ENCODE measurements at places on chromosomes 16 and 17.

GRCh38 chr17:15414532-15415306 lies 52.7 kb downstream of the CDRT4 start:
- peak; percentile 71 for DNase-seq

- DNase-seq = no peak
Observed at GRCh38 chr16:23506606-23506994, 3.7 kb downstream of the GGA2 start.

DNA sequence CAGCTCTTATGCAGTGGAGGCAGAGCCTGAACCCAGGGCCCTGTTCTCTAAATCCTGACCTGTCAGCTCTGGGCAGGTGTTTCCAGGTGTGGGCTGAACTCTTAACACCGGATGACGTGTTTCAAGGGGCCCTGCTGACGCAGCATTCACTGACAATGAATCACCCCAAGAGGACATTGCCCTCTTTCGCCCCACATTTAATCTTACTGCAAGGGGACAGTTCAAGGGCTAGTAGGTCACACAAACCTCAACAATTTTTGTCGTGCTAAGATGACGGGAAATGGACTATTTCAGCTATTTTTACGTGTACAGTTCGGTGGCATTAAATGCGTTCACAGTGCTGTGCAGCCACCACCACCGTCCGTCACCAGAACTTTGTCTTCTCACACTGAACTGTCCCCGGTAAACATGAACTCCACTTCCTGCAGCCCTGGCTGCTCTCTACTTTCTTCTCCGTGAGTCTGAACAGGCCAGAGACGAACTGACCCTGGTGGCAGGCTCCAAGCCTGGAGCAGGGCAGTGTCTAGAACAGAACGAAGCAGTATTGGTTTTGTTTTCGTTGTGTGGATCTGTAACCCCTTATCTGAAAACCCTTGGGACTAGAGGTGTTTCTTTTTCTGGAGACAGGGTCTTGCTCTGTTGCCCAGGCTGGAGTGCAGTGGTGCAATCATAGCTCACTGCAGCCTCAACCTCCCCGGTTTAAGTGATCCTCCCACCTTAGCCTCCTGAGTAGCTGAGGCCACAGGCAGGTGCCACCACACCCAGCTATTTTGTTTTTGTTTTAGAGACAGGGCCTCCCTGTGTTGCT lies 88.4 kb upstream of the CIBAR2 start:
- DNase-seq = no peak

- DNase-seq = no peak
Observed at GRCh38 chr17:17568772-17569195, 22.7 kb downstream of the PEMT start.

DNA sequence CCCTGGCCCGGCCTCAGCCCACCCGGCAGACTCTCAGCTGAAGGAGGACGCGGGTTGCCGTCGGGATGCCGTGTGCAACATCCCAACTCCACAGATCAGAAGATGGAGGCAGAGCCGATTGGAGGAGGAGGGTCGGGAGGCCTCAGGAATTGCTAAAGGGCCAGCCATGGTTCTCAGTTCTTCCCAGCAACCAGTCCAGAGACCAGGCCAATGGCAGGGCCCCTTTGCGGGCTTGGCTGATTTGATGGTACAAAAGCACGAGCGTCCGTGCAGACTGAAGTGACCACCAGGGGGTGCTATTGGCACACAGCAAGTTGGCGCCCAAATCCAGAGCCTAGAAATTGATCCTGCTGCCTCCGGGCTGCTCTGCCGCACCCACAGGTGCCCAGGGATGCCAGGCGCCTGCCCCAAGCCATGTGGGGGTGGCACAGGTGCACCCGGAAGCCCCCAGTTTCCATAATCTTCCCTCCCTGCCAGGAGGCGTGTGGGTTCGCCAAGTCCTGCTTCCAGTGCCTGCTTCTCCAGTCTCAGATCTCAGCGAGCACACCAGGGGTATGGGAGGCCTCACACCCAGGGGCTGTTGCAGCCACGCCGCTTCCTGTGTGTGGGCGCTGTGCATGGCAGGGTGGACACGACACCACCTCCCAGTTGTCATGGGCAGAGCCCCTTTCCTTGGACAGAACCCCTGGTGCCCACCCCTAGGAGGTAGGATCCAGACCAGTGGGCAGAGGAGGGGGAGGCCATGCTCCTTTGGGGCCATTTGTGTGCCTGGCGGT lies 7.1 kb upstream of the TEX19 start:
- DNase-seq = peak; percentile 91

GRCh38 chr16:8172551-8172950 lies 417.8 kb downstream of the TMEM114 start:
- DNase-seq = no peak

- no peak for DNase-seq
Observed at GRCh38 chr17:35028531-35029262, 34.8 kb downstream of the RFFL start.

DNA sequence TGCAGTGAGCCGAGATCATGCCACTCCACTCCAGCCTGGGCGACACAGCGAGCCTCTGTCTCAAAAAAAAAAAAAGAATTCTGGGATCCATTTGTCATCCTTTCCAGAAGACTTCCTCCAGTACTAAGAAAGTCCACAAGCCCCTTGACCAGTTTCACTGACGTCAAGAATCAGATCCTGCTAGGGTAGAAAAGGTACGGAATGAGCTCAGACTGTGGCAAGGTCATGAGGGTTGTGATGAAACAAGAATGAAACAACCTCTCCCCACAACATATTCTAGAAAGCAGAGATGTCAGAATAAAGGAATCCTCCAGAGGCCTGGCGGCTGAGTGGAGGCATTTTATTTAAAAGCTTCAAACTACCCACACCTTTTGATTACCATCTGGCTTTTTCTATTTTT lies 29.9 kb downstream of the TRAF4 start:
- no peak for DNase-seq

GRCh38 chr16:4574919-4575705 lies 19.0 kb downstream of the C16orf96 start:
- DNase-seq = no peak

GRCh38 chr17:57552114-57552624 lies 192.9 kb downstream of the CCDC182 start:
- DNase-seq = no peak

GRCh38 chr17:41992576-41992975 lies 24.7 kb downstream of the DNAJC7 start:
- peak; percentile 56 for DNase-seq

DNA sequence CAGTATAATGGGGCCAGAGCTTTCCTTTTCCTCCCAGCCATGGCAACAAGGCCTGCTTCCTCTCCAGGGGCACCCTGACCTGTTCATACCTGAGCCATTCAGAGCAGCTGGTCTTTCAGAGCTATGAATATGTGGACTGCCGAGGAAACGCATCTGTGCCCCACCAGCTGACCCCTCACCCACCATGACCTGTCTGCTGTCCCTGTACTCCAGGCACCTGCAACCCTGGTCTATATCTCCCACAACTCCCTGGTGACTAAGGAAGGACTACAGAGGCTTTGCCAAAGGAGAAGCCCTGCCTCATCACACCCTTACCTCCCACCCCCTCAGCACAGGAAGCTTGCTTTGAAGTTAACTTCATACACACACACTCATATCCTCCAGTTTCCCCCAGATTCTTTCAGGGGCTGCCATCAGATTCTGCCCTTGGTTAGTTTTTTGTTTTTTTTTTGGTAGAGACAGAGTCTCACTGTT lies 6.0 kb downstream of the TMEM106A start:
- no peak for DNase-seq

- DNase-seq = no peak
Observed at GRCh38 chr16:67948015-67948414, 4.1 kb upstream of the LCAT start.

DNA sequence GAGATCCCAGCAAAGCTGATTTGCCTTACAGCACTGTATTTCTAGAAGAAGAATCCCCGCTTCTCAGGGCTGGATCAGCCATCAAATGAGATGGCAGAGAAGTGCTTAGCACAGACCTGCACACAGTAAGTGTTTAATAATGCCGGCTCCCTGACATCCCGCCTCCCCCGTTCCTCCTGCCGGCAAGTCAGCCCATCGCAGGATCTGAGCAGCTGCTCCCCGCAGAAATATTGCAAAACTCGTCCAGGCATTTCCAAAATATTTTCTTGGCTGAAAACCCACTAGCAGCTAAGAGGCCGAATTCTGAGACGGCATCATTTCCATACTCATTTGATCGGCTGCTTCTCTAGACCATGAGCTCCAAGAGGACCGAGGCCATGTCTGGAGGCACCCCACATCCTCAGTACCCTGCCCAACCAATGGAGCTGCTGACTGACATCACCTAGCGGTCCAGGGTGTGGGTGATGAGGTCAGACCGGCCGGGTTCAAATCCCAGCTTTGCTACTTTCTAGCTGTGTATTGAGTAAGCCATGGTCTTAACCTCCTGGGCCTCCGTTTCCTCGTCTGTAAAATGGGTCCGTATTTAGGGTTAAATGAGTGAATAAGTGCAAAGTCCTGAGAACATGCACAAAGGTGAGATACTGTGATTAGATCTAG lies 251.5 kb downstream of the KATNIP start:
- DNase-seq = no peak

- DNase-seq = no peak
Observed at GRCh38 chr17:12070561-12070960, 49.9 kb downstream of the MAP2K4 start.

- DNase-seq = peak; percentile 98
Observed at GRCh38 chr17:3668279-3669084, at the start of the genes EMC6 and TAX1BP3. Gene EMC6, plus strand, starts transcription at chr17:3668812. Its CDS starts 335 bp downstream, at chr17:3669147. Gene TAX1BP3, minus strand, starts transcription at chr17:3668578. Its CDS starts 52 bp downstream, at chr17:3668526.

DNA sequence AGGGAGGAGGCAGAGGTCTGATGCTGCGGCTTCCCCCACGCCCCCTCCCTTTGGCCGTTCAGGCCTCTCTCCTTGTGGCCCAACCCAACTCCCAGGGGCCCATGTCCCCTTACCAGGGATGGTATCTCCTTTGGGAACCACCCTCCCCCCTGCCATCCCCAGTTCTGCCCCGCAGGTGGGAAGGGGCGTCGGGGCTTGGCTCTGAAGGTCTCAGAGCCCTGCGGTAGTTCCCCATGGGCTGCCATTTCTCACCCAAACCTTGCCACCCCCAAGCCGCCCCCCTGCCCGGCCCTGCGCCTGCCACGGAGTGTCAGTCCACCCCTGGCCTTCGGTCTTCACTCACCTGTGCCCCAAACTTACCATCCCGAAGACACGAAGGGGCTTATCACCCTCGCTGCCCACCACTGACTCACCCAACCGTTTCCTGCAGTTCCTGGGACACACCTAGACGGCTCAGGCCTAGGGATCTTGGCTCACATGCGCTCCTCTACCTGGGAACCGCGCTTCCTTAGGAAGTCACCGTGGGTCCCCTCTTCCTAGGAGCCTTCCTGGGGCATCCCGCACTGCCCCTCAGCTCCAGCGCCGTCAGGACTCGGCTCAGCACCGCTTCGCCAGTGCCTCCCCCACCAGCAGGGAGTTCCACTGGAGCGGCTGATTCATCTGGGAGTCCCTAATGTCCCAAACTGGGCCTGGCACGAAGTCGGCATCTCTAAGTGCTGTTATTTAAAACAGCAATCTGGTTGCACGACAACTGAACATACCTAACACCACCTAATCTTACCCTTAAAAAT lies 1.1 kb upstream of the DOC2A start:
- DNase-seq = no peak

DNA sequence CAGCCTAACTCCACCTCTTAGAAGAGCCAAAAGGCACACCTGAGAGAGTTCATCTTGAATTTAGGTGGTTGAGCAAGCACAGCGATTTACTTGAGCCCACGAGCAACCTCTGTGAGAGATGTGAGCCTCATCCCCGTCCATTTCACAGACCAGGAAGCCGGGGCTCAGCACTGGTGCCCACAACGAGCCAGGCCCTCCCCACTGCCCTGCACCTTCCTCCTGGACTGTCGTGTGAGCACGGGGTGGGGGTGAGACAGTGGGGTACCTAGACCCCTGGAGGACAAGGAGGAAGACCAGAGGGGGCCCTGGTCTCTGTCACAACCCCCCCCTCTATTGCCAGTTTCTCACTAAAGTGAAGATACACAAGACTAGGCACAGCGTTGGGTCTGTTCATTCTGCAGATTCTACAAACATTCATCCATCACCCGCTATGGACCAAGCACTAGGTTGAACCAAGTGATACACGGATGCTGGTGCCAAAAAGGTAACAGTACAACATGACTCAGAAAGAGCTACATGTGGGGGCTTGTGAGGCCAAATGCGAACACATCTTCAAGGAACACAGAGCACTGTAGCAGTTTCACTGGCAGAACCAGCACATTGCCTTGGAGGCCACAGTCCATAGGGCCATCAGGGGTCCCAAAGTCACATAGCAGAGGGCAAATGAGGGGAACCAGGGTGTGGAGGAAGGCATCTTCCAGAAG lies 231.9 kb downstream of the PARN start:
- DNase-seq = no peak

DNA sequence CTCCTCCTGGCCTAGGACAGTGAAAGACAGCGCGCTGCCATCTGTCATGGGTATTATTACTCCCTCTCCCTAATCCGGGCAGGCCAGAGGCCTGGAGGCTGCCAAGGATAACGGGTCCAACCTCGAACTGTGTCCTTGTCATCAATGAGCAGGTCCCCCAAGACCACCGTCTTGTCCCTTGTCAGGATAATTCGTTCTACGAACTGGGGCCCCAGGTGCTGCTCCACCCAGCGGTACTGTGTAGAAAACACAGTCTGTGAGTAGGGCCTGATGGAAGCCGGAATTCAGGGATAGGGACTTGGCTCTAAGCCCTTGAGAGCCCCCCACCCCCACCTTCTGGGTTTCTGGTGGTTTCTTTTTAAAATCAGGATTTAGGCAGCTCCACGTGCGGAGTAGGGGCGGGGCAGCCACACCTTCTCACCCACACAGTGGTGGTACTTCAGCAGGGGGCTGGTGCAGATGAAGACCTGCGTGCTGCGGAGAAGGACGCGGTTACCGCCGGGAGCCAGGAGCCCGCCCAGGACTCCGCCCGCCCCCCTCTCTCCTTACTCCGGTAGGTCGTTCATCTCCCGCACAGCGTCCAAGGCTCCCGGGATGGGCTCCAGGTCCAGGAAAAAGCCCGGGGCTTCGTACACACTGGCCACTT lies 787 bp downstream of the NT5C start:
- peak; percentile 66 for DNase-seq

DNA sequence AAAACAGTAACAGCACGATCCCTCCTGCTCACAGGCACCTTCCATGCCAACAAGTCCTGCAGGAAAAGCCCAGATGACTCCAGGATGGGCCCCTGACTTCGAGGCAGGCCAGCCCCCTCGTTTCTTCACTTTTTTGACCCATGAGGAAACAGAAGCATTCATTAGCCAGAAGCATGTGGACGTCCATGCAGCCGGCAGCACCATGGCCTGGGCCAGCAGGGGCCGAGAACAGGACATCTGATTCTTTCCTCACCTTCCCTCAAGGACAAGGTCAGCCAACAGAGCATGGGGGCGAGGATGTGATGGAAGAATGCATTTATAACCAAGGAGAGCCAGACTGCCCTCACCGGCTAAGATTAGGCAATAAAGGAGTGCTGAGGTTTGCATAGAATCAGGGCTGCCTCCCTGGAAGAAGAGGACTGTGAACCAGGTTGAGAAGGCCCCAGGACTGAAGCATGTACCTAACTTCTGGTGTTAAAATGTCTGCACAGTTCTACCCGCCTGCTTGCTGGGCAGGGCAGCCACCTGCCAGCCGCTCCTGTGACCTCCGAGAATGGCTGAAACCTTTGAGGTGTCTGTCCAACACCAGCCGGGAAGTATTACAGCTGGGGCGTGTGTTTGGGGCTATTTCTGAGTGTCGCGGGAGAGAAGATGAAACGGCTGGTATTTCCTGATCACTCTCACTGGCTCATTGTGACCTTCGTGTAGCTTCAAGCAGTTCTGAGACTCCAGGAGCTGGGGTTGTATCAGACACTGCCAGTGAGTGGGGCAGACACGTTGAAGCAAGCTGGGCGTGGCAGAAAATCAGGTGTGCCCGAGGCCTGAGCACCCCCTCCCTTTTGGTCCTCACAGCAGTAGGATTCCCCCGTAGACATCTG lies 94.0 kb upstream of the TNRC6C start:
- DNase-seq = no peak

Measured in muscle of back (tissue), 13 donors.